CD4-positive, alpha-beta T cell treated with Interleukin-4 for 4 hours (primary cell): ENCODE measurements at places on chromosomes 2 and 18.

- DNase-seq: no peak
Observed at GRCh38 chr2:227903381-227903780, 31.9 kb downstream of the DAW1 start.

- no peak for DNase-seq
Observed at GRCh38 chr2:70403267-70404053, 101.6 kb upstream of the FAM136A start.

DNA sequence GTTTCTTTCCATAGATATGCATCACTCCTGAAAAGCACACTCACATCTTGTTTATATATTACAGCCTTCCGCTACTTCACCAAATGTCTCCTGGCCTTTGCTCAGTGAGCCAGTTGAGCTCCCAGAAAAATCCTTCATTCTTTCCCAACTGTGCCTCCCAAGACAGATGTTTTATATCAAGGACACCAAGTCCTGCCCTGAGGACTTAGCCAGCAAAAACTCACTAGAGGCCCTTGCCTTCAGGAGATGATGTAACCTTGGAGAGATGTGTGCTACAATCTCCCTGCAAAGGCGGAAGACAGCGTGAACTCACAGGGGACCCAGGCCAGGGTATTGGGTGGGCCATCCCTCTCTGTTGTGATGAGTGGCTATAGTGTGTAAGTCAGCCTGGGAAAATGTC lies 86.1 kb upstream of the CTAGE1 start:
- no peak for DNase-seq

GRCh38 chr2:145119225-145119624 lies 599.3 kb upstream of the ZEB2 start:
- DNase-seq: no peak

GRCh38 chr18:9516437-9517064 lies 41.2 kb downstream of the RALBP1 start:
- DNase-seq: peak; percentile 62

GRCh38 chr18:26710470-26711096 lies 154.9 kb downstream of the AQP4 start:
- DNase-seq: no peak

DNA sequence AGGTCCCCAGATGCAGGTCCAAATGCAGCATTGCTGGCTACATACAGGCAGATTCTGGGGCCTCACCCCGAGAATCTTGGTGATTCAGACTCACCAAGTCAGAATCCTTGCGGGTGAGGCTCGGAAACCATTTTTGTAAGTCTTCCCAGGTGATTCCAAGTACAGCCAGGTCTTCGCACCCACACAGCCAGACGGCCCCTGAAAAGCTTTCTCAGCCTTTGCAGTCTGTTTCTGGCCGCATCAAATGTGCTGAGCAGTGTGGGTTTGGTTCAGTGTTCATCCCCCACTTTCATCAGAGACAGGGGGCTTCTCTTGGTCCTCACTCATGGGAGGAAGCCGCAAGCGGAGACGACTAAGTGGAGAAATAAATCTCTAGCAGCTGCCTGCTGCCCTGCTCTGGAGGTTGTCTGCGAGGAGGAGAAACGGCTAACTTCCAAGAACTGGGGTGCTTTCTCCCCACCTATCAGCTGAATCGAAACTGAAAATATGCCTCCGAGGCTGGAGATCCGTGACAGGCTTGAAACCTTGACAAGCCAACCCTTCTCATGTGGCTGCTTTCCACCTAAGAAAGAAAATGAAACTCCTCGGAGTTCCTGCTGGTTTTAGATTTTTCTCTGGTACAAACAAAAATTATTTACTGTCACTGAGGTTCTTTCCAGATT lies 8.9 kb upstream of the TMEM185B start:
- peak; percentile 81 for DNase-seq

DNA sequence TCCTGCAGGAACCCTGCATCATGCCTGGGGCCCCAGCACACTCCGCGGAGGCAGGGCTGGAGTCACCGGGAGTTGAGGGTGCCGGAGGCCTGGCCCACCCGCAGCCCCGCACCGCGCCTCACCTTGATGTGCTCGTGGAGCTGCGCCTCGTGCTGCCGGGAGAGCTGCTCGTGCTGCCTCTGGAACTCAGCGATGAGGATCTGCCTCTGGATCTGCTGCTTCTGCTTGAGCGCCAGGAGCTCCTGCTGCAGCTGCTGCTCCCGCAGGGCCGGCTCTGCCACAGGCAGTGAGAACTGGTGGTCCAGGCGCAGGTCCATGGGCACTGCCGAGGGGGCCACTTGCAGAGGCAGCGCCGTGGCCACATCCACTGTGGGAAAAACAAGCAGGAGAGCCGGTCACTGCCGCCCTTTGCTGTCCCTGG lies 211.1 kb downstream of the HDAC4 start:
- no peak for DNase-seq

DNA sequence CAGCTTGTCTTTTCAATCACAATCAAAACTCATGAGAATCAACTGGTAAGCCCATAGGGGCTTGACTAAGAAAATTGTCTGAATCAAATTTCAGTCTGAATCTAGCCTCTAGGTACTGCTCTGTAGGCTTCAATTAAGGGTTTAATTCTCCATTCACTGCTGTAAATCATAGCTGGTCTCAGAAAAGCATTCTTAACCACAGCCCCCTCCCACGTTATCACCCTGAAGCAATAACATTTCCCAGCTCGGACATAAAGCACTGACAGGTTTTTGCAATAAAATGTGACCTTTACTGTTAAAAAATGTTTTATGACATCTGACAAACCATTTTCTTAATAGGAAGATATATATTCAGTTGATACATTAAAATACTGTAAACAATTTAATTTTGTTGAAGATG lies 55.0 kb downstream of the LRP1B start:
- no peak for DNase-seq
